Immature natural killer cell (primary cell): ENCODE measurements at places on chromosomes 6 and 20.

- no peak for DNase-seq
Observed at GRCh38 chr6:6918216-6918983, 189.4 kb upstream of the RREB1 start.

DNA sequence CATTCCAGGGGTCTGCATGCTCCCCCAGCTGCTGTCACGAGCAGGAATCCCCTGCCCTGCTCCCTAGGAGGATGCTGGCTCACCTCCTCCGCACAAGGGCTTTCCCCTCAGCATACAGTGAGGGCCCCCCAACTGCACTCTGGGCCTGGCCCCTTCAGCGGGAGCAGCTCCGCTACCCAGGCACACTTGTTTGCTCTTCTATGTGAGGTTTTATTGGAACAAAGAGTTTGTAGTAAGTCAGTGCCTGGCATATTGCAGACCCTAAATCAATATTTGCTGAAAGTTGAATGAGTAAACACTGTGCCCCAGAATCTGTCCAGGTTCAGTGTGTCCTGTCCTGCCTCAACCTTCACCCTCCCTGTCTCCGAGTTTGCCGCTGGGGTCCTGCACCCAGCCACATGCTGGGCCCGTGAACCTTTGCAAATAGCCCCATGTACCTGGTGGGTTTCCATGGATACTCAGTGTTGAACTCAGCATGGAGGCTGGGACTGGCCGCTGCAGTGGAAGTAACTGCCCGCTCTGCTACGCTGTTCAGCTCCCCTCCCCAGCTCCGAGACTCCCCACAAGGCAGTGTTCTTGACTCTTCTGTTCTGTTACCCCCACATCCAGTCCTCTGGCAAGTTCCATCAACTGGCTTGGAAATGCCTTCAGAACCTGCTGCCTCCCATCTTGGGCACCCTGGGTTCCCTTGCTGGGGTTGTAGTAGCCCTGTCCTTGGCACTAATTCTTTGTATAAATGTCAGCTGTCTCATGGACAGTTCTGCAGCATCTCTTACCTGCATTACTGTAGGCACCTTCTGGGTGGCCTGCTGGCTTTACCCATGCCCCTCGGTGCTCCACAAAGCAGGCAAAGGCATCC lies 15.7 kb downstream of the SLC22A1 start:
- no peak for DNase-seq

DNA sequence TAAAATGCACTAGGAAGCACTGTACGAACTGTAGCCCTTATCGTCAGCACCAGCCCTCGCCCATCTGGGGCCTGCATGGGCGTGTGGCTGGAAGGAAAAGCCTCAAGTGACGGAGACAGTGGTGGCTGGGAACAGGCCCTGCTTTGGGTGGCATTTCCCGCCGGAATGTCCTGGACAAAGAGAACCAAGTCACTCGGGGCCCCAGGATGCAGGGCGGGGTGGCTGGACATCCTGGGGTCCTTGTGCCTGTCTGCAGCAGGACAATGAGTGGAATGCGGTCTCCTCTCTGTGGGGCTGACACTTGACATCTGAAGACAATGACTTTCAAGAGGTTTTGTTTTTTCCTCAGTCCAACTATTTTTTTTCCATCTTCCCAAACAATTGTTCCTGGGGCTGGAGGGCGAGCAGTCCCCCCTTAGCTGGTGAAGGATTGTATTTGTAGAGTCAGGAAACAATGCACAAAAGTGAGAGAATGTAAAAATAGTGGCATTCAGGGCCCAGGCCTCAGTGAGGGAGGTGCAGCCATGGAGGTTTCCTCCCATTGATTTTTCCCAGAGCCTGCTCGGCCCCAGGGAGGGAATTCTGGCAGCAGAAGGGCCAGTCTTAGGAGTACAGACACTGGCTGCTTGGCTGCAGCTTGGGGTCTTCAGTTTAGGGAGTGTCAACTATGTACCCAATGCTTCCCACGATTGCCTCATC lies 64.4 kb downstream of the PREX1 start:
- DNase-seq: no peak

GRCh38 chr6:83590416-83590815 lies 78.1 kb downstream of the PRSS35 start:
- DNase-seq: no peak

GRCh38 chr6:52691718-52692117 lies 20.8 kb downstream of the TMEM14A start:
- no peak for DNase-seq

GRCh38 chr20:33541797-33542196 lies 51.9 kb downstream of the CBFA2T2 start:
- DNase-seq: no peak

GRCh38 chr6:304833-305370 lies 12.6 kb downstream of the DUSP22 start:
- no peak for DNase-seq

DNA sequence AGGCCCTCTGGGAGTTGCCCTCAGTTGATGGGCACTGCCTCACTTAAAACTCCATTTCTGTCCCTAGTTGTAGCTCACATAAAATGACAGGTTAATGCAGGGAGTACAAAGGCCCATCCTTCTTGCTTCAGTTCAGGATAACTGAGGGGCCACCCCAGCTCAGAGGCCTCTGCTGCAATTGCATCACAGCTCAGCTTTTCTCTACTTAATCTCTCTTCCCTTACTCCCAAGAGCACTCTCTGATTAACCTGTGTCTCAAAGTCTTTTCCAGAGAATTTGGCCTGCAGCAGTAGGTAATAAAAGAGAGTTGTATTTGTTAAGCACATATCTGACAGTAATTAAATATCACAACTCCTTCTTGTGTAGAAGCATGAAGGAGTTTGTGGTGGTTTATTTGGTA lies 40.9 kb upstream of the FLRT3 start:
- no peak for DNase-seq

- DNase-seq: no peak
Observed at GRCh38 chr6:69933239-69933638, 66.9 kb downstream of the COL19A1 start.

DNA sequence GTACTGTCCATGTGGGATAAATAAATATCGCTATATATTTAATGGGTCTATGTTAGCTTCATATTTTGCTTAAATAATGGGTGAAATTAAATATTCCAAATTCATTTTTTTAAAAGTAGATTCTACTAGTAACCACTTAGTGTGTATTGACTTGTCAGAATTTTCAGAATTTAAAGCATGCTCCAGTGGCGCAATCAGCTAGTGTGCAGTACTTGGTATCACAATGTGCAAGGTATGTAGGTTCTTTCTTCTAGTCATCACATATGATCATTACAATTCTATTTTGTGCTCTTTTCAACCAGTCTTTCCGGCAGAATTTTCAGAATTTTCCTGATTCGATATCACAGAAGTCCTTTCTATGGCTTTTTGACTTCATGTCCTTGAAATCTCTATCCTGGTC lies 32.6 kb downstream of the PDE7B start:
- no peak for DNase-seq

DNA sequence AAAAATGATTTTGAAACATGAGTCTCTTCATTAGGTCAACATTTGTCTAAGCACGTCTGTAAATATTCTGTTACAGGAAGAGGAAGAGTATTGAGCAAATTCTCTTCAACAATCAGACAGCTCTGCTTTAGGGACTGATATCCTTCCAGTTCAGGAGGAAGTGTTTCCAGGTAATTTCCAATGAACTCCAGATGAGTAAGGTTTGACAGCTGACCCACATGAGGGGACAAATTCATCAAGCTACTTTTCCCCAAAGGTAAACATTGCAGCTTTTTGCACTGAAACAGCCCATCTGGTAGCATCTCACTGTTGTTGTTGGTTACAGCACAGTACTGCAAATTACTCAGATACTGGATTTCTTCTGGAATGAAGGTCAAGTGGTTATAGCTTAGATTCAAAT lies 18.1 kb downstream of the ENPP1 start:
- no peak for DNase-seq
